ENCODE measurements at places on chromosomes 5 and 9.

- DNase-seq: no peak
- H3K4me1 ChIP-seq: peaks cover 26% of the 10 kb centered on the region
- no peaks in the 10 kb centered on the region for H3K27me3 ChIP-seq
- H3K36me3 ChIP-seq: no peaks in the 10 kb centered on the region
- H3K4me3 ChIP-seq: no peak overlapping the region
These were observed 84.7 kb downstream of the CSNK1A1 start for GRCh38 chr5:149466457-149466972.

DNA sequence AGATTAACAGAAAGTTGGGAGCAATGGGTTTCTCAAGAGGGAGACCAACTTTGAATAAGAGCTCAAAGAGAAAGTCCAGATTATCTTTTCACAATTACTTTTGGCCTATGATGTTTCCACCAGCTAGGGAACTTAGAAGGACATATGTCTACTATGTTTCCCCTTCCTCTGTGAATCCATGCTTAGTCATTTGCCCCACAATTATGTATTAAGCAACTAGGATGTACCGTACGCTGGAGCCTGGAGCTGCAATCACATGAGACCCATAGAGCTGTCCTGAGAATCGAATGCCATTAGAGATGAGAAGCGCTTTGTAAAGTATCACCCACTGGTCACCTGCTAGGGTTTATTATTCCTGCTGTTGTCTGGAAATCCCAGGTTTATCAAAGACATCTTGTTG, 78.8 kb downstream of the PDE6A start:
- no peak overlapping the region for H3K27ac ChIP-seq
- no peak overlapping the region for H3K4me3 ChIP-seq
- no peak for DNase-seq
- H3K27me3 ChIP-seq: no peaks in the 10 kb centered on the region
- H3K36me3 ChIP-seq: no peaks in the 10 kb centered on the region

GRCh38 chr5:68534956-68535520, 319.5 kb downstream of the PIK3R1 start:
- no peaks in the 10 kb centered on the region for H3K27me3 ChIP-seq
- no peak overlapping the region for H3K4me3 ChIP-seq
- no peak for DNase-seq
- H3K4me1 ChIP-seq: peaks cover 19% of the 10 kb centered on the region
- H3K36me3 ChIP-seq: no peaks in the 10 kb centered on the region

DNA sequence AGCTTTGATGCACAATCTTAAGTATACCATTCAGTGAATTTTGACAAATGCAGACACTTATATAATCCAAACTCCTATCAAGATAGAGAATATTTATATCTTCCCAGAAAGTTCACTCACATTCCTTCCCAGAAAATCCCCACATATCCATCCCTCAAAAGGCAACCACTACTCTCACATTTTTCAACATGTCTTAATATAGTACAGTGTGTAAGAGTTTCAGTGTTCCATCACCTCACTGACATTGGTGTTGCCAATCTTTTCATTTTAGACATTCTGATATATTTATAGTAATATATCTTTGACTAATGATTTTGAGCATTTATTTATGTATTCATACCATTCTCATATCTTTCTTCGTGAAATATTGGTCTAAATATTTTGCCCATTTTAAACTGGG, 38.1 kb upstream of the JAK2 start:
- H3K36me3 ChIP-seq: no peaks in the 10 kb centered on the region
- H3K27ac ChIP-seq: no peak overlapping the region
- H3K4me3 ChIP-seq: no peak overlapping the region
- no peak for DNase-seq

DNA sequence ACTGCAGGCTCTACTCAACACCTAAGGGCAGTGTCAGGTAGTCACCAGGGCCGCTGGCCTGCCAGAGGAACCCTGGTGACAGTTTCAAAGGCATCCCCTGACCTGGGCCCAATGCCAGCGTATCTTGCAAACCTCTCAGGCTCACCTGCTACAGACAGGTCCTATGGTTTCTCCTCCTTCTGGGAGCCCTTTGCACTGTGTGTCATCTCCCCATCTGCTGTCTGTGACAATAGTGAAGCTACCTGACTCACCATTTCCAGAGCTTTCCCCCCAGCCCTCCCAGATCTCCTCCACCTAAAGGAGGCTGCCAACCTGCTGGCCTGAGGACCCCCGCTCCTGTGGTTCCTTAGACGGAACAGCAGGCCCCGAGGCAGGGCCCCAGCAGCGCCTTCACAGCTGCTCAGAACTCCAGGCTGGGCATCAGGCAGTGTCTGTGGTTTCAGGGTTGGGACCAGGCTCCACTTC, 203.1 kb downstream of the FSTL4 start:
- no peak for DNase-seq
- no peak overlapping the region for H3K27ac ChIP-seq
- H3K4me3 ChIP-seq: no peak overlapping the region
- H3K27me3 ChIP-seq: no peaks in the 10 kb centered on the region

GRCh38 chr9:121204121-121204520, 2.5 kb upstream of the RAB14 start:
- peaks cover 7% of the 10 kb centered on the region for H3K4me1 ChIP-seq
- H3K27ac ChIP-seq: no peak overlapping the region
- H3K4me3 ChIP-seq: no peak overlapping the region
- no peak for DNase-seq
- no peaks in the 10 kb centered on the region for H3K36me3 ChIP-seq

DNA sequence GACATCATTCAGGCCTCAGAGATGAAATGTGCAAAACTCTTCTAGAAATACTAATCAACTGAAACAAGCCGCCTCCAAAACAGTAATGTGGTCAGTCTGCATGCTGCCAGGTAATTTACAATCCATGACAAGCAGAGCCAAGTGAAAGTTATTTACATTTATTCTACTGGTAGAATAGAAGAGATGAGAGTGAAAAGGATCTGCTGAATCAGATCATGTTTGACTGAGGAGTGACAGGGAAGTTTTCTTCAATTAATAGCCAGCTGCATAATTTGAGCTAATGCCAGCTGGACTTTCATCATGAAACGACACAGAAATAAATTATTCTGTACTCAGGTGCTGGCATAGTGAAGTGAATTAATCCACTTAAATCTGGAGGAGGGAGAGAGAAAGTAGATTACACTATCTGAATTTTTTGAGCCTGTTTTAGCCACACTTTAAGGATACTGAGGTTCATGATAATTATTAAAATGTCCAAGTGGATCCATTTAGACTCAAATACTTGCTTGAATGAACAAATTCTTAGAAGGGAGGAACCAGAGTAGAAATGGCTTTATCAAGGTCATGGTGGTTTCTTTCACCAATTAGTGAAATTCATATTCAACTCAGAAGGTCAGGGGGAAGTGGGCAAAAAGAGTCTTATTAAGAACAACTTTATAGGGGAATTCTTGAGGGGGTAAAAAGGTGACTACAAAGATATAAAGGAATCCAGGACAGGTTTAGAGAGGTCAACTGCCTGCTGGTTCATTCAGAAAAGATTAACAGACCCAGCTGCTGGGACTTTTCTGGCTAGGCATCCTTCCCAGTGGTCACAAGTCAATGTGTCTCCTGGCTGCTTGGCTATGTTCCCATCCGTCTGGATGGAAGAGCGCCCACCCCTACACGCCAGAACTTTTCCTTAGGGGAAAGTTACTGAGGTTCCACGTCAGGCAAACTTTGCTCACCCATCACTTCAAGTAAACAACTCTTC, 350.4 kb downstream of the PDE4D start:
- H3K36me3 ChIP-seq: no peaks in the 10 kb centered on the region
- no peak overlapping the region for H3K27ac ChIP-seq
- H3K27me3 ChIP-seq: no peaks in the 10 kb centered on the region
- no peak for DNase-seq
- no peak overlapping the region for H3K4me3 ChIP-seq

GRCh38 chr9:136341769-136342168, 14.4 kb downstream of the GPSM1 start:
- DNase-seq: no peak
- H3K4me1 ChIP-seq: peaks cover 25% of the 10 kb centered on the region
- H3K4me3 ChIP-seq: no peak overlapping the region
- no peak overlapping the region for H3K27ac ChIP-seq
- H3K27me3 ChIP-seq: peaks cover 27% of the 10 kb centered on the region
- H3K36me3 ChIP-seq: no peaks in the 10 kb centered on the region

GRCh38 chr9:114908805-114909448, 21.5 kb downstream of the TNFSF8 start:
- no peak overlapping the region for H3K27ac ChIP-seq
- no peaks in the 10 kb centered on the region for H3K27me3 ChIP-seq
- no peaks in the 10 kb centered on the region for H3K4me1 ChIP-seq

DNA sequence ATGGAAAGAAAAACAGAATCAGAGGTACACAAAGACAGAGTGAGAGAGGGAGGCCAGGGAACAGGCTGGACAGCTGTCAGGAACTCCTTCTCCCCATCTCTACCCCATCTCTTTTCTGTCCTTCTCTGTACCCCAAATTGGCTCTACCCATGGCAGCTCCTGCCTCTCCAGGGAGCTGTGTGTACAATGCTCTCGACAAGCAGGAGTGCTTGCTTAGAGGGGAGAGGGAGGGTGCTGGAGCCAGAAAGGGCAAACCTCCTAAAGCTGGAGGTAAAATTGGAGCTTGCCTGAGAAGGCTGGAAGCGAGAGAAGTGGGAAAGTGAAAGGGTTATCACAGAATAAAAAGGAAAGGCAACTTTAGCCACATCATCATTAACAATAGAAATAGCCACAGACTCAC, 6.4 kb downstream of the TPM2 start:
- peak overlapping the region; percentile 71 for H3K4me3 ChIP-seq
- H3K27ac ChIP-seq: peak overlapping the region; percentile 72
- H3K36me3 ChIP-seq: no peaks in the 10 kb centered on the region
- no peaks in the 10 kb centered on the region for H3K27me3 ChIP-seq
- no peak for DNase-seq

DNA sequence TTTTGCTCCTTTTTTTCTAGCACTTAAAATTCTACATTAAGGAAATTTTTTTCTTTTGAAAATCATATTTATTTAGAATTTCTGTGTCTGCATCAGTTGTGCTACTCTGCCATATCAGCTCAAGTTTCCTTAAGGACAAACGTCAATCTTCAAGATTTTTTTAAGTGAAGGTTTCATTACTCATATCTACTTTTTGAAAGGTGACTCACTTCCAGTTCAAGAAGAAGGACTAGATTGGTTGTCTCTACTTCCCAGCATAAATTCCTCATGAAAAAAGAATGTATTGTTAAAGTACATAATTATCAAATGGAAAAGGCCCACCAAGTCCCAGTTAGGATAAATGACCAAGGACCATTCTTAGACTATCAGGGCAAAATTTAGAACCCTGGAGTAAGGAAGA, 626.5 kb downstream of the DMRTA1 start:
- no peaks in the 10 kb centered on the region for H3K27me3 ChIP-seq
- H3K36me3 ChIP-seq: no peaks in the 10 kb centered on the region
- H3K4me1 ChIP-seq: no peaks in the 10 kb centered on the region
- no peak overlapping the region for H3K27ac ChIP-seq
- no peak overlapping the region for H3K4me3 ChIP-seq
- no peak for DNase-seq

DNA sequence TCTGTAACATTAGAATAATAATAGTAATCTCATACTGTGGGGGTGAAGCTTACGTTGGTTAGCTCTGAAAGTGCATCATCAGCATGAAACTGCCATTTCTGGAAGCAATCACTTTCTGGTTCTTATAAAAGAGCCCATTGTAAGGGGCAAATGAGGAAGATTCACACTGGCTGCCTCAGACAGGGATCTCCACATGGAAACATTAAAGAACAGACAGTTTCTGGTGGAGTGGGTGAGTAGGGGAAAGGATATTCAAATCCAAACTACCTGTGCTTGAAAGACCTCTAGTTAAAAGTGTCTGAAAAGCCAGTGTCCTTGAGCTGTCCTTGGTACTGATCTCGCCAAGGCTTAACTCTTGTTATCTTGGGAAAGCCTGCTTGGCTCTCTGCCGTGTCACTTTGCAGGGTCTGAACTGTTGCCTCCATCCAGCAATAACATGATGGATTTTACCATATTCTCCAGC, 19.1 kb upstream of the SLC31A2 start:
- H3K27ac ChIP-seq: no peak overlapping the region
- no peaks in the 10 kb centered on the region for H3K4me1 ChIP-seq
- H3K36me3 ChIP-seq: no peaks in the 10 kb centered on the region
- DNase-seq: no peak
- H3K27me3 ChIP-seq: no peaks in the 10 kb centered on the region

GRCh38 chr5:7361593-7361992, 34.3 kb upstream of the ADCY2 start:
- H3K36me3 ChIP-seq: no peaks in the 10 kb centered on the region
- H3K4me3 ChIP-seq: no peak overlapping the region
- no peaks in the 10 kb centered on the region for H3K27me3 ChIP-seq
- no peaks in the 10 kb centered on the region for H3K4me1 ChIP-seq
- H3K27ac ChIP-seq: no peak overlapping the region

DNA sequence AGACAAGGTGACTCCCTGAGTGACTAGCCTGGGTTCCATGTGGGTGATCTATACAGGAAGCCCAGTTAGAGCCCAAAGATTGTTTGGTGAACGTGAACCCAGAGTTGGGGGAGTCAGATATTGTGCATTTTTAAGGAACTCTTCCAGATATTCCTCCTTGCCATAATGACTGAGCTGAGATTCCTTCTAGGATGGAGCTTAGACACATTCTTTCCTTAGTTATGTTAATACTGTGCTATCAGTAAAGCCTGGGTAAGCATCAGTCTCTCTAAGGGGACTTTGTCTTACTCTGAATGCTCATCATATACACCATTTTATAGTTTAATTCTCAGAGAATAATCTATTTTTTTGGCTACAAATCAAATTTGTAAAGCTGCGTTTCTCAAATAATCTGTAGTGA, 68.1 kb downstream of the FOXB2 start:
- H3K36me3 ChIP-seq: no peaks in the 10 kb centered on the region
- H3K27ac ChIP-seq: no peak overlapping the region
- no peak for DNase-seq
- H3K4me3 ChIP-seq: no peak overlapping the region

DNA sequence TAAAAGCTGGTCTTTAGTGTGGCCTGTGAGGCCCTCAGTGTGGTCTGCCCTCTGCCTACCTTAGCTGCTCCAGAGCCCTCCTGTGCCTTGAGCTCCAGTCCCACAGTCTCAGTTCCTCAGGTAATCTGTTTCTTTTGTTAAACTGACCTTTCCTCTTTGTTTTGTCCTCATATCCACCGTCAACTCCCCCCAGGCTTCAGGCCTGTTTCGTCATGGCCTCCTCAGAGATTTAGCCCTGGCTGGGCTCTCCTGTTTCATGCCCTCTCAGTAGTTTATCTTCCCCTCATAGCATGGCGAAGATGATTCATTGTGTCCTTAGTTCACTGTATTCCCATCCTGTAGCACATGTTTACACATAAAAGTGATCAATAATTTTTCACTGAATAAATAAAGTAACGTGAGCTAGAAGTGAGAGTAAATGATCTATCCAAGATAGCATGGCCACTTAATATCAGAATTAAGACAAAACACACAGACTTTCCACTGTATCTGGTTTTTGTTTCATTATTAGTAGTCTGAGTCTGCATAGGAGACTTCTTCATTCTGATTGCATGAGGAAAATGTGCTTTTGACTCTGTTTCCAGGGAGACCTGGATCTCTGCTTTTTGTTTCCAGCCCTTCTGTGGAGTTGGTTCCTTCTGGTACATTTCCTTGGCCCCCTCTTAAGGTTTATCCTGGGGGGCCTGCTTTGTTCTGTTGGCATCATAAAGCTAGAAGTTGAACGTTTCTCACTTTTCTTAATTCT, 70.5 kb downstream of the SNX24 start:
- no peaks in the 10 kb centered on the region for H3K27me3 ChIP-seq
- no peak overlapping the region for H3K27ac ChIP-seq
- no peaks in the 10 kb centered on the region for H3K36me3 ChIP-seq
- no peak for DNase-seq
- no peaks in the 10 kb centered on the region for H3K4me1 ChIP-seq

Measured in esophagus squamous epithelium (tissue), 5 donors.